ENCODE measurements at places on chromosomes 6 and 20. TPM values are rescaled to one million over a fixed set of nuclear protein-coding genes. Genes with fewer than 3 reads are reported as not detected.

DNA sequence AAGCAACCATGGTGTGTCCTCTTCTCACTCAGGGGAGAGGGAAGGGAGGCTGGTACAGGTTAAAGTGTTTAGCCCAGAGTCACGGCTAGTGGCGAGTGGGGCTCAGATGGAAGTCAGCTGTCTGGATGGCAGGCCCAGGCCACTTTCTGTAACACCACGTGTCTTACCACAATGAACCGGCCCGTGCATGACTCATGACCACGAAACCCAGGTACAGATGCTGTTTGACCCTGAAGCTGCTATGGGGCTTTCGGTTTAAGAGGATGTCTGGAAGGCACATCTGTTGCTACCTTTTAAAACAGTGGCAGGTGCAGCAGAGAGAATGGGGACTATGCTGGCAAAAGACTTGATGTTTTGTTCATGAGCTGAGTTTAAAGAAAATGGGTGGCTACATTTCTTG is 36.5 kb upstream of the MPC1 start:
- H3K4me1 ChIP-seq: peaks cover 18% of the 10 kb centered on the region
- peak overlapping the region; percentile 30 for H3K27ac ChIP-seq
- H3K36me3 ChIP-seq: no peaks in the 10 kb centered on the region
- no peaks in the 10 kb centered on the region for H3K27me3 ChIP-seq
- peak; percentile 65 for DNase-seq

The DDO gene
- total RNA-seq: 0.43 TPM

GRCh38 chr20:3889489-3890397 is 556 bp downstream of the PANK2 start:
- peak overlapping the region; percentile 90 for H3K4me3 ChIP-seq
- DNase-seq: peak; percentile 56
- H3K27me3 ChIP-seq: no peaks in the 10 kb centered on the region
- H3K36me3 ChIP-seq: peaks cover 23% of the 10 kb centered on the region
- H3K4me1 ChIP-seq: peaks cover 14% of the 10 kb centered on the region

DNA sequence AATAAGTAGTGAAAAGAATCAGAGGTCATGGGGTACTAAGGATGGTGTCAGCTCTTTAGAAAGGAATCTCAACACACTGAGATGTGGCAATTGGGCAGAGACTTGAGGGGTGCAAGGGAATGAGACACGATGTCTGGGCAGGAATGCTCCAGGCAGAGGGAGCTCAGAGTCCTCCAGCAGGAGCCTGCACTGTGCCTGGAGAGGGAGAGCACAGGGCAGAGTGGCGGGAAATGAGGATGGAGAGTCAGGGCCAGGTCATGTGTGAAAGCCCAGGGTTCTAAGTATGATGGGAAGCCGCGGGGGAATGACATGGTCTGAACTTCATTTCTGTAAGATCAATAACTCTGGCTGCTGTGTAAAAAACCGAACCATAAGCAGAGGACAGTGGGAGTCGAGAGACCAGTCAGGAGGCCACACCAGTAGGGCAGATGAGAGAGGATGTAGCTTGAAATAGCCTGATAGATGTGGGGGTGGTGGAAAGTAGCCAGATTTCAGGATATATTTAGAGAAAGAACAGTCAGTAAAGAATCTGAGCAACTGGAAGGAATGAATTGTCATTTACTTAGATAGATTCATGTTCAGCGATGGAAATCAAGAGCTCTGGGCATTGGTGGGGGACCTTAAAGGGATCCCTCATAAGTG is 133.4 kb upstream of the DTNBP1 start:
- DNase-seq: no peak
- no peak overlapping the region for H3K27ac ChIP-seq
- no peak overlapping the region for H3K4me3 ChIP-seq

- no peak overlapping the region for H3K4me3 ChIP-seq
- peak; percentile 37 for DNase-seq
- H3K36me3 ChIP-seq: no peaks in the 10 kb centered on the region
- peak overlapping the region; percentile 33 for H3K27ac ChIP-seq
Observed at GRCh38 chr6:139533573-139534471, 159.4 kb upstream of the CITED2 start.

DNA sequence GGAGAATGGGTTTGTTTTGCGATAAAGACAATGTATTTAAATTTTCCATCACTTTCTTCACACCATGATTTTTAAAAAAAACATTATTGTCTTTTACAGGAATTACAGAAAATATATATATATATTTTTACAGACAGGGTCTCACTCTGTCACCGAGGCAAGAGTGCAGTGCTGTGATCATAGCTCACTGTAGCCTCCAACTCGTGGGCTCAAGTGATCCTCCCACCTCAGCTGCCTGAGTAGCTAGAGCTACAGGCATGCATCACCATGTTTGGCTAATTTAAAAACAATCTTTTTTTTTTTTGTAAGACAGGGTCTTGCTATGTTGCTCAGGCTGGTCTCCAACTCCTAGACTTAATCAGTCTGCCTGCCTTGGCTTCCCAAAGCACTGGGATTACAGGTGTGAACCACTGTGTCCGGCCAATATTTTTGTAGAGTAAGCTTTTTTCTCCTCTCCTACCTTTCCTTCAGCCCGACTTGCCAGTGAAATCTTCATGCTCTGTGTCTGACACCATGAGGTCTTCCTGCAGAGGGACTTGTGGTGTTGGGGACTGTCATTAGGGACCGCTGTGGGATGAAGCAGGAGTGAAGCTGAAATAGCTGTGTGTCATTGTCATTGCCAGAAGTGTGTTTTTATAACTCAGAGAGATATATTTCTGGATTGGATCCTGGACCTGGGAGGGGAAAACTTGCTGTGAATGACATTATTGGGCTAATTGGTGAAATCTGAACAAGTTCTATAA is 13.2 kb downstream of the DSP start:
- no peak overlapping the region for H3K27ac ChIP-seq
- H3K4me1 ChIP-seq: no peaks in the 10 kb centered on the region
- H3K27me3 ChIP-seq: no peaks in the 10 kb centered on the region
- DNase-seq: no peak
- H3K36me3 ChIP-seq: no peaks in the 10 kb centered on the region

GRCh38 chr20:48789185-48789668 is 38.6 kb downstream of the PREX1 start:
- H3K27ac ChIP-seq: peak overlapping the region; percentile 2
- no peaks in the 10 kb centered on the region for H3K36me3 ChIP-seq
- no peak for DNase-seq
- peaks cover 36% of the 10 kb centered on the region for H3K4me1 ChIP-seq
- H3K27me3 ChIP-seq: no peaks in the 10 kb centered on the region
- H3K4me3 ChIP-seq: no peak overlapping the region

GRCh38 chr6:154232013-154232910 is 124.3 kb downstream of the IPCEF1 start:
- no peak overlapping the region for H3K27ac ChIP-seq
- no peaks in the 10 kb centered on the region for H3K4me1 ChIP-seq
- H3K4me3 ChIP-seq: no peak overlapping the region
- DNase-seq: no peak
- H3K36me3 ChIP-seq: no peaks in the 10 kb centered on the region

GRCh38 chr6:146444189-146444588 is 99.4 kb upstream of the RAB32 start:
- H3K36me3 ChIP-seq: no peaks in the 10 kb centered on the region
- H3K27ac ChIP-seq: no peak overlapping the region

All from SJCRH30 (cell line).